ENCODE measurements at places on chromosomes 4 and X.

GRCh38 chr4:80185787-80186548 is 11.3 kb upstream of the PRDM8 start:
- no peak for DNase-seq

GRCh38 chrX:149993989-149994388 is 55.7 kb upstream of the EOLA2 start:
- no peak for DNase-seq

DNA sequence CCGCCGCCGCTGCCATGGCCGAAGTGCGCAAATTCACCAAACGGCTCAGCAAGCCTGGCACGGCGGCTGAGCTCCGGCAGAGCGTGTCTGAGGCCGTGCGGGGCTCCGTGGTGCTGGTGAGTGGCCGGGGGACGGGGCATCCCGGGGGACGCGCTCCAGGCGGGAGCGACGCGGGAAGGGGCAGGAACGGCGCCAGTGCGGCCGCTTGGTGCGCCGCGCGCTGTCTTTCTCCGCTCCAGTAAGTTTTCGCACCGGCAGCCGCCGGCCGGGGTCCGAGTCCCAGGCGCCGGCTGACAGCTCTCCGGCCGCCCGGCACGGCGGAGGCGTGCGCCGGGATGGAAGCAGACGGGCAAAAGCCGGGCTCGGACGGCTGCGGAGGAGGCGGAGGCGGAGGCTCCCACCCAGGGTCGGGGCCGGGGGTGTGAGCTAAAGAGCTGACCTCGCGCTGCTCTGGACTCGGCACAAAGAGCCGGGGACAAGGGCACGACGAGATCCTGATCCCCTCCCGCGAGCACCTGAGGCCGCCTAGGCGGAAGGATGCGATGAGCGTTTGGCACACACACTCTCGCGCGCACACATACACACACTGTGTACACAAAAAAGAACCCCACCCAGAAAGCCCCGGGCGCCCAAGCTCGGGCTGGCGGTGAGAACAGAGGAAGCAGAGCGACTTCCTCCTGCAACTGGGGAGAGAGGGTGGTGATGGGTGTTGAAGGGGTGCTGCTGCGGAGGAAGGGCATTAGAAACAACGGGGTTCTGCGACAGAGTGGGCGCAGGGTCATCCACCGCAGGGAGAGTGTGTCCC is 545 bp downstream of the DOCK11 start:
- DNase-seq: peak; percentile 86

DNA sequence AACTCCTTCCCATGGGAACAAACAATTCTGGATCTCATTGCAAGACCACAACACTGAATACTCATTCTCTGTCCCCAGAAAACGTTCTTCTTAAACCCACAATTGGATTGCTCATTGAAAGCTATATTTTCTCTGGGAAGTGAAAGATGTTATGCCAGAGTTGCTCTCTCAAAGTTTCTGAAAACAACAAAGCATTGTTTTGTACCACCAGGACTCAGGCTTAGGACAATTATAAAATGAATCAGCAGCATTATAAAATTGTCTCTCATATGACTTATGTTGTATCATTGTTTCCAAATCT is 26.5 kb downstream of the TFDP3 start:
- no peak for DNase-seq

DNA sequence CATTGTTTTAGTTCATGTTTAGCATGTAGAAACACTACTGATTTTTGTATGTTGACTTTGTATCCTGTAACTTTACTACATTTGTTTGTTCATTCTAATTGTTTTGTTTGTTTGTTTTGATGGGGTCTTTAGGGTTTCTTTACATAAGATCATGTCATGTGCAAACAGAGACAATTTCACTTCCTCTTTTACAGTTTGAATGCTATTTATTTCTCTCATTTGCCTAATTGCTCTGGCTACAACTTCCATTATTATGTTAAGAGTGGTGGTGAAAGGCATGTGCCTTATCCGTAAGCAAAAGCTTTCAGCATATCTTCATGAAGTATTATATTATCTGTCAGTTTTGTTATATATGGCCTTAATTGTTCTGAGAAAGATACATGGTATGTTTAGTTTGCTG is 571.1 kb downstream of the PCDH7 start:
- DNase-seq: no peak

- DNase-seq: no peak
Observed at GRCh38 chr4:126697748-126698147, 935.0 kb upstream of the INTU start.

DNA sequence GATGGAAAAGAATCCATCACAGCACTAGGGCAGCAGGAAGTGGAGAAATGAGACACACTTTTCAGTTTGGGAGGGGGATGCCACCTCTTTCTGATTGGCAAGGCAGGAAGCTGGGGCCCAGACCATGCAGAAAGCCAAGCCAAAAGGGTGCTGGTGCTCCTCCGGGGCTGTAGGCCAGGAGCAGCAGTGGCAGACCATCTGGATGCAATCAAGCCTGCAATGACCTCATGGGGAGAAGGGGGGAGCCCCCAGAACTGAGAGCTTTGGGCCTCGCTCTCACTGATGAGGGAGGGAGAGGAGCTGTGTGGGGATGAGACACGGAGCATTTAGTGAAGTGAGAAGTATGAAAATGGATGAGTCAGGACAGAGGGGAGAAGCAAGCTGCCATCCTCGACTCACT is 141.3 kb upstream of the NALF2 start:
- DNase-seq: no peak

- no peak for DNase-seq
Observed at GRCh38 chrX:83511208-83511607, 3.1 kb downstream of the POU3F4 start.

DNA sequence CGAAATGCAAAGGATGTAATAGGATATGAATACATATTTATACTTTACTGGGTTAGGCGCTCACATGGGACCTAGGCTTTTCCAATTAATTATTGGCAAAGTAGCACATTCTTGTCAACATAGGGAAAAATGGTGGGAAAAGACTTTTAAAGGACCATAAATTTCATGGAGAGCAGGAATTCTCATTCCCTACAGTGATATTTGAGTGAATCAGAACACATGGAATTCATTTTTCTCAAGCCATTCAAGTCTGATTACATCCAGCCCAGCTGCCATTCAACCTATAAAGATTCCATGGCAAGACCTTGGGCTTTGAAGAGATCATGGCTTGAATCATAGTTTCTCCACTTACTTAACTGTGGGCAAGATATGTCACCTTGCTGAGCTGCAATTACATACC is 150.4 kb downstream of the SOWAHB start:
- DNase-seq: no peak

GRCh38 chrX:100083211-100083610 is 326.9 kb downstream of the PCDH19 start:
- DNase-seq: no peak

DNA sequence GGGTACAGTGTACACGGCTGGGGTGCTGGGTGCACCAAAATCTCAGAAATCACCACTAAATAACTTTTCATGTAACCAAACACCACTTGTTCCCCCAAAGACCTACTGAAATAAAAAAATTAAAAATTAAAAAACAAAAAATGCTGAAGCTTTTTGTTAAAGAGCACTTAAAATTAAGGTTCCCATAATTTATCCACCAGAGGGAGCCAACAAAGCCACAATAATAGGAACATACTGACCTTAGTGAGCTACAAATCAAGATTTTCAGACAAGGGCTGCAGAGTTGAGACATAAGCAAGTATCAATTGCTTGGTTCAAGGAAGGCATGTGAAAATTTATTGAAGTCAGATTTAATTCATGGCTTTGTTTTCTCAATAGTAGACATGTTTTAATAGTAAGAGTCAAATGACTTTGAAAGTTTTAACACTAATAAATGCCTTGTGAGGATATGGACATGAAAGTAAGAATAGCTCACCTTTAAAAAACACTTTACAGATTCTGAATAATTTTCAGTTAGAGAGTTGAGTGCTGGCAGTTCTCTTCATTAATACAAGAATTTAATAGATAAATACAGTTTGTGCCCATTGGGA is 43.0 kb upstream of the SCOC start:
- DNase-seq: no peak

DNA sequence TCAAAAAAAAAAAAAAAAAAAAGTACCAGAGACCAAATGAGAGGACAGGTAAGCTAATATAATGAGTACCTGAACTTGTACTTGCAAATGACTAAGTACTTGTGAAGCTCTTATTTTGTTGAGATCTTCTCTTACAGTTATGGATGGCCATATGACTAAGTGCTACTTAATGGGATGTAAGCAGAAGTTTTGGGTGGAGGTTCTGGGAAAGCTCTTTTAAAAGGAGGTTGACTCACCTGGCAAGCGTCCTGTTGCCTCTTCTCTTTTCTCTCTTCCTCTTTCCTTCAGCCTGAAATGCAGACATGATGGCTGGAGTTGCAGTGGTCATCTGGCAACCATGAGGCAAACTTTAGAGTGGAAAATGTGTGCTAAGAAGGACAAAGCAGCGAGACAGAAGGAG is 36.9 kb upstream of the MED14 start:
- DNase-seq: no peak

- DNase-seq: no peak
Observed at GRCh38 chrX:101230636-101231035, 11.1 kb downstream of the DRP2 start.

DNA sequence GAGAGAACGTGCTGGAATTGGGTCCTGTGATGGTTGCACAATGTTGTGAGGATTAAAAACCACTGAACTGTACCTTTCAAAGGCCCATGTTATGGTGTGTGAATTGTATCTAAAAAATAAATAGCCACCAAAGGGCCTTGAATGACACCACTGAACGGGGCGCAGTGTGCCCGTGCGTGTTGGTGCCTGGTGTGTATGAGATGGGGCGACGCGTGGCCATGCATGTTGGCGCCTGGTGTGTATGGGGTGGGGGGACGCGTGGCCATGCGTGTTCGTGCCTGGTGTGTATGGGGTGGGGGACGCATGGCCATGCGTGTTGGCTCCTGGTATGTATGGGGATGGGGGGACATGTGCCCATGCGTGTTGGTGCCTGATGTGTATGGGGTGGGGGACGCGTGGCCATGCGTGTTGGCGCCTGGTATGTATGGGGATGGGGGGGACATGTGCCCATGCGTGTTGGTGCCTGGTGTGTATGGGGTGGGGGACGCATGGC is 66.6 kb upstream of the HELT start:
- DNase-seq: no peak

DNA sequence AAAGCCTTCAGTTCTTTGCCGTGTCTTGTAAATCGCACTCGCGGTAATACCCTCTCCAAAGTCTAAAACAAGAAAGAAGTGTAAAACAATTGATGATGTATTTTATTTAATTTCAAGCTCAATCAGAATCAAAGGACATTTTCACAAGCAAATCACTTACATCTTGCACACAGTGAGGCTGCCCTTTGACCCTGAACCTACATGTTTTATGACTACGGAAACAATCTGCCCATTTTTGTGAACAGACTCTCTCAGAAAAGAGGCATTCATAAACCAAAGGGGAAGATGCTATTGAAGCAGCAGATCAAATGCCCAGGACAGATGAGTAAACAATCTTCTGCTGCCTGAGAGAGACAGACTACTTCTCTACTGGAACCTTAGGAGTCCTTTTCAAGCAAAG is 76.0 kb upstream of the DDX60 start:
- no peak for DNase-seq

- DNase-seq: no peak
Observed at GRCh38 chr4:8303485-8304281, 34.1 kb downstream of the HTRA3 start.

DNA sequence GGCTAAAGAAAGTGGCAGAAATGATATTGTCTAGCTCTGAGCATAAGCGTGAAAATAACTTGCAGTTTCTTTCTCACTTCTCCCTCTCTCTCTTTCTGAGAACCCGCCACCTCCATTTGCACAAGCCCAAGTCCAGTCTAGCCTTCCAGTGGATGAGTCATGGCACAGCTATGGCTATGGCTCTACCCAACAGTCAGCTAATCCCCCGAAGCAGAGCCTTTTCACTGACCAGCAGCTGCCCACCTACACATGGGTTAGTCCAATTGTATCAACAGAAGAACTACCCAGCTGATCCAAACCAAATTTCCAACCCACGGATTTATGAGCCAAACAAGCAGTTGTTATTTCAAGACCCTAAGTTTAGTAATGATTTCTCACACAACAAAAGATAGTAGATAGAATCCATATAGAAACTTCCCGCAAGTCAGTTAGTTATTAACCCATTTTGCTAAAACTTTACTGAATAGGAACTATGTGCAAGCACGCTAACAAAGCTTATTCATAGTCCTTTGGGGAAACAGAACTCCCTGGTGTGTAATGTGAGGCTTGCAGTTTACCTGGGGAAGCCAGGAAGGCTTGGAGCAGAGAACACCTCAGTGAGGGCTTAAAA is 282.3 kb downstream of the INPP4B start:
- DNase-seq: no peak

GRCh38 chrX:24828147-24828546 is 134.4 kb downstream of the POLA1 start:
- no peak for DNase-seq

DNA sequence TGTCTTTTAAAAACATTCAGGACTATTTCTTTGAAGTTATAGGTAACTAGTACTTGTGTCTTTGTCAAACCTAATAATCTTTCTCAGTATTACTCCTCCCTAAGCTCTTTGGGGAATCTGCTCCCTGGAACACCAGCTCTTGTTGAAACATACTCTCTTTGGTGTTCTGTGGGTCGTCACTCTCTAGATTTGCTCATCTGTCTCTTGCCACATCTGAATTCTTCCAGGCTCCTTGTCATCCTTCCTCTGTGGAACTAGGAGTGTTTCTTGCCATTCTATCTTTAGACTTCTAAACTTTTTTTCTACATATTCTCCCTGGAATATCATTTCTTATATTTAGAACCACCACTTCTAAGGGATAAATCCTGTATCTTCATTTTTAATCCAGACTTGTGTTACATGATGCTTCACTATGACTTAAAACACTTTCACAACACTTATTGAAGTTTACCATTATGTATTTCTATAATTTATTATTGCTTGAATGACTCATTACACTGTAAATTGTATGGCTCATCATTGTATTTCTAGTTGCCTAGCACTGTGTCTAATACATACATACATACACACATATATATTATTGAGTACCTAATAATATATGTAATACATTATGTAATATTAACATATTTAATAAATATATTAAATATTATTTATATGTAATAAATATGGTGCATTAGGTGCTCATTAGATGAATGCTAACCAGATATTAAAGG is 186.1 kb downstream of the TMA16 start:
- DNase-seq: no peak

DNA sequence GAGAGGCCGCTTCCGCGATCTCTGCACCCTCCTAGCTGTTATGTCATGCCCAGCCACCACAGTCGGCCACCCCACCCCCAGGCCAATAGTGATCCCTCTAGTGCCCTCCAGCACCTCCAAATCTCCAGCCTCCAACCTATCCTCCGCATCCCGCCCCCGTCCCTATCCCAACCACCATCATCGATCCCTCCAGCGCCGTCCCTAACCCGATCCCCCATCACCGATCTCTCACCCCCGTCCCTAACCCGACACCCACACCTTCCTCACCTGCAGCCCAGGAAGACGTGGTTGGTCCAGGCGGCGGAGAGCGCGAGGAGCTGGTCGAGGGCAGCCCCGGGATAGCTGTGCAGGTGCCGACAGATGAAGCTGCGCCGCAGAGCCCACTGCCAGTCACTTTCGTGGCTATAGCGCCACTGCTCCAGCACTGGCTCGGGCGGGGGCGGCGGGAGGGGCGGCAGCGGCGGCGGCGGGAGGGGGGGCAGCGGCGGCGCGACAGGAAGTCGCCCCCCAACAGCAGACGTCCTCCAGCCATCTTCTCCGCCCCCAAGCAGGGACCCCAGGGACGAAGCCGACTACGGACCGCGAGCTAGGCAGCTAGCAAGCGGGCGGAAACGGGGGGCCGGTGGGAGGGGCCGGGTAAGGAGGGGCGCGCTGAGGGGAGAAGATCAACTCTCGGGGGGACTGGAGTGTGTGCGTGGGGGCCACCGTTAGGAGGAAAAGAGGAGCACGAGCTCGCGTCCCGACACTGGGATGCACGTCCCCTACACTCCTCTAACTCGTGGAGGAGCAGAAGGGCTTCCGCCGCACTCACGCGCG is 552 bp downstream of the NKRF start:
- DNase-seq: peak; percentile 45

All from activated CD4-positive, alpha-beta memory T cell treated with anti-CD3 and anti-CD28 coated beads, Interleukin-2, amount 10 ng/mL, durations not matched to agents 7 days and 5 days (primary cell).